ENCODE measurements at places on chromosomes 7 and 10.

DNA sequence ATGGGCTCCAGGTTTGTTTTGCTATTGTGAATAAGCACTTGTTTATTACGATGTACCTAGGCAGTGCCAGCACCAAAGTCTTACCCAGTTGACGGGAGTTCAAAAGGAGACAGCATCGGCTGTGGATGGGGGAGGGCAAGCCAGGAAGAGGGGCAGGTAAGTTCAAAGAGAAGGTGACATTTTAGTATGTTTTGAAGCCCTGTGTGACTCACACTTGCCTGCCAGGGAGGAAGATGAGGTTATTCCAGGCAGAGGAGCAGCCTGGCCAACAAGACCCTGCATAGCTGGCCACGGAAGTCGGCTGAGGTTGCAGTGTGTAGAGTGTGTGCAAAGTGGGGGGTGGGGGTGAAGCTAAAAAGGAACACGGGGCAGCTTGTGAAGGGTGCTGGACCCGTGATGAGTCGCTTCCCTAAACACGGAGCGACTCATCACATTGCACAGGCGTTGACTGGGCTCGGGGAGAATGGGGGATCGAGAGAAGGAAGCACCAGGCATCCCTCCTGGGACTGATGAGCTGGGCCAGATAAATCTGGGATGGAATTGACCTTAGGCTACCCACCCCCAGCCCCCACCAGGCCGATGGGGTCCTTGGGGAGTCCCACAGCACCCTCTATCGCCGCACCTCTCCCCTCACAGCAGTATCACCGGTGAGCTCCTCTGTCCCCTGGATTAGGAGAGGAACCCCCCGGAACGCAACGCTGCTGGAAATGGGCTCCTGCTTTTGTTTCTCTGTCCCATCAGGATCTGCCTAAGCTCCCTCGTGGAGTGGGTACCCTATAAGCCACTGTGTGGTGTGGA is 97.9 kb upstream of the IKZF1 start:
- H3K4me3 ChIP-seq = no peak overlapping the region
- H3K4me1 ChIP-seq = no peaks in the 10 kb centered on the region
- no peaks in the 10 kb centered on the region for H3K27me3 ChIP-seq
- H3K27ac ChIP-seq = no peak overlapping the region
- no peak for DNase-seq

- H3K4me3 ChIP-seq = no peak overlapping the region
- H3K4me1 ChIP-seq = no peaks in the 10 kb centered on the region
These were observed 32.5 kb upstream of the KNDC1 start for GRCh38 chr10:133127291-133128125.

DNA sequence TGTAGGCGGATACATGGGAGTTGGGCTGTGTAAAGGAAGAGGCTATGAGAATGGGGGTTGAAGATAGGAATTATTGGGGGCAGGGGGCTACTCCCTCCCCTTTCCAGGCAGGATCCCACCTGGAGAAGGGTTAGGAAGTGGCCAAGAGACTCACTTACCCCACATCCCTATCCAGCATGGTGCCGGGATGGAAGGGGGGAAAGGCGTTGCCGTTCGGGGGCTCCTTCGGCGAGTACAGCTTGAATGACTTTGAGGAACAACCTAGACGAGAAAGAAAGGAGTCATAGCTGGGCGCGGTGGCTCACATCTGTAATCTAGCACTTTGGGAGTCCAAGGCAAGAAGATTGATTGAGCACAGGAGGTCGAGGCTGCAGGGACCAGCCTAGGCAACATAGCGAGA is 8.9 kb downstream of the LDB1 start:
- no peak overlapping the region for H3K27ac ChIP-seq
- no peaks in the 10 kb centered on the region for H3K27me3 ChIP-seq
- H3K36me3 ChIP-seq = peaks cover 7% of the 10 kb centered on the region
- H3K4me3 ChIP-seq = no peak overlapping the region

GRCh38 chr7:151408839-151409666 is 785 bp downstream of the WDR86 start:
- no peak overlapping the region for H3K27ac ChIP-seq
- H3K27me3 ChIP-seq = peaks cover 3% of the 10 kb centered on the region
- H3K4me1 ChIP-seq = no peaks in the 10 kb centered on the region
- no peaks in the 10 kb centered on the region for H3K36me3 ChIP-seq

GRCh38 chr10:6980353-6980752 is 400.3 kb upstream of the PRKCQ start:
- H3K27me3 ChIP-seq = no peaks in the 10 kb centered on the region
- DNase-seq = no peak
- no peaks in the 10 kb centered on the region for H3K36me3 ChIP-seq
- H3K4me3 ChIP-seq = no peak overlapping the region
- H3K4me1 ChIP-seq = no peaks in the 10 kb centered on the region

GRCh38 chr10:91137822-91138221 is 82.6 kb upstream of the PCGF5 start:
- no peaks in the 10 kb centered on the region for H3K27me3 ChIP-seq
- no peak overlapping the region for H3K4me3 ChIP-seq
- peak; percentile 64 for DNase-seq
- no peaks in the 10 kb centered on the region for H3K4me1 ChIP-seq
- no peaks in the 10 kb centered on the region for H3K36me3 ChIP-seq
- H3K27ac ChIP-seq = no peak overlapping the region

DNA sequence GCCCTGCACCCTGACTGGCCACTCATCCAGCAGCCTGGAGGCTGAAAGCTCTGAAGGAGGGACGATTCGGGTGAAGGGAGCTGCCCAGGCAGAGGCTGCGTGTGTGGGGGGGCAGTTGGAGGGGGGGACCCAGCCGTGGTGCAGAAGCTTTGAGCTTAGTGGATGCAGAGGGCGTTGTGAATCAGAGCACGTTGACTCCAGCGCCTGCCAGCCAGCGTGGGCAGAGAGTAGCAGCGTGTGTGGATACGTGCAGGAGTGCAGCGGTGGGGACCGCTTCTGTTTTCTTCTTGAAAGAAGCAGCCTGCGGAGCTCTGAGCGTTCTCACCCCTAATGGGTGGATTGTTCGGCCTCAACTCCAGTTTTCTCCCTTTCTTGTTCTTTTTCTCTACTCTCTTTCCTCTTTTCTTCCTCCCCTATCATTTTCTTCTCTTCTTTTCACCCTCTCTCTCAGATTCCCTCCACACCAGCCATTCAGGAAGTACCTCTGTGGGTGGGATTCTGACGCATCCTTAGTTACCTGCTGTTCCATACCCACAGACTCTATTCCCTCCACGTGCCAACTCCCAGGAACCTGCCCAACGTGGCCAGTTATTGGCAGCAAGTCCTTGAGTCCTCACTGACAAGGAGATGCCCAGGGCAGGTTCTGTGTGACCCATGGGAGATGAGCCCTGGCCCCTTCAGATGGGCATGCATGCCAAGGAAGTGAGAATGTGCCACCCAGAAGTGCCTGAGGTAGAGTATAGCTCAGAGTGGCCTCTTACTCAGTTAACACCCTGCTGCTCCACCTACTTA is 47.4 kb downstream of the SORCS3 start:
- DNase-seq = no peak
- no peaks in the 10 kb centered on the region for H3K27me3 ChIP-seq
- no peaks in the 10 kb centered on the region for H3K4me1 ChIP-seq

DNA sequence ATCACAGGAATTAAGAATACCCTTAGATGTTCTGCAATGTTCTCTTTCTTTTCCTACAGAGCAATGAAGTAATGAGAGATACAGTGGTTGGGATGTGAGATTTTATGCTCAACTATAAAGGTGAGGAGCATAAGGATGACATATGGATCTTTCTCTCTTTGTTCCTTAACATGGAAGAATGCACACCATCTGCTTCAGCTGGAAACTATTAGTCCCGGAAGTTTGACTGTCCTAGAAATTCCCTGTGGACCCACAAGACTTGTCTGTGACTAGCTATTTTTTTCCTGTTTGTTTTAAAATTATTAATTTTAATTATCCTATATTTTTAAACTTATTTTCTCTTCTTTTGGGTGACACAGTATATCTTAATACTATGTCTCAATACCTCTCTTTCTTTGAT is 80.2 kb downstream of the DKK1 start:
- no peak for DNase-seq
- H3K27me3 ChIP-seq = no peaks in the 10 kb centered on the region
- H3K4me3 ChIP-seq = no peak overlapping the region
- H3K36me3 ChIP-seq = no peaks in the 10 kb centered on the region
- H3K27ac ChIP-seq = no peak overlapping the region

DNA sequence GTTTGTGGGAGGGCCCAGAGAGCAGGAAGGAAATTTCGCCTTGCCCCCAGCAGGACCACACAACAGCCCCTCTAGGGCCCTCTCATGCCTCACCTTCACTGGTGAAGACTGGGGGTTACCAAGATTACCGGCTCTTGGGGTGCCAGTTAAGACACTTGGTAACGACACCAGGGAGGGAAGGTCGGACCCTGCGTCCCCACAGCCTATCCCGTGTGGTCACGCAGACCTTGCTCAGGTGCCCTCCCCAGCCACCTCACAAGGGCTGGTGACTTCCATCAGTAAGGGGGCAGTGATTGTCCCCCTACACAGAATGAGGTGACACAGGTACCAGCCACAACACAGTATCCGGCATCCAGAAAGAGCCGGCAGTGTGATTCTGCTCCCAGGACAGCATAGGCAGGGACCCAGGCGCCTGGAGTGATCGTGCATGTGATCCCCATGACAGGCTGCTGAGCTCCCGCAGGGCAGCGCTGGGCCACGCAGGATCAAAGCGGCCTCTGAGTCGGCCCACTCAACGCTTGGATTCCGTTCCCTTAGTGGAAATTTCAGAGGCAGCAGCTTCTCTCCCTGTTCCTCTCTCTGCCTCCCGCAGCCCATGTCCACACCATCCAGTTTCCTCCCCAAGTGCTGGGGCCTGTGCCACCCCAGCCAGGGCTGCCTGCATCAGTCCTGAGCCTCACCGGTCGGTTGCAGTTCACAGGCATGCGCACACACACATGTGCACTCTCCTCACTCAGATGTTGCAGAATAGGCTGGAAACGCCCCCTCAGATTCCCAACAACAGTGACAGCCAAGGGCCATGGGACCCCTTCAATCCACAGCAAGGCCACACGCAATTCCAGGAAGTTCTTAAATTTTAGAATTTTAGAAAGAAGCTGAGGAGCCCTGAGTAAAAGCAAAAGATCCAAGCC is 35.8 kb downstream of the CAMK2B start:
- no peaks in the 10 kb centered on the region for H3K27me3 ChIP-seq
- no peak overlapping the region for H3K27ac ChIP-seq
- H3K4me3 ChIP-seq = no peak overlapping the region
- H3K36me3 ChIP-seq = no peaks in the 10 kb centered on the region
- H3K4me1 ChIP-seq = no peaks in the 10 kb centered on the region

GRCh38 chr10:76071653-76072365 is 640.4 kb downstream of the LRMDA start:
- no peaks in the 10 kb centered on the region for H3K27me3 ChIP-seq
- H3K4me1 ChIP-seq = no peaks in the 10 kb centered on the region
- no peak overlapping the region for H3K27ac ChIP-seq
- no peak for DNase-seq
- H3K4me3 ChIP-seq = no peak overlapping the region

DNA sequence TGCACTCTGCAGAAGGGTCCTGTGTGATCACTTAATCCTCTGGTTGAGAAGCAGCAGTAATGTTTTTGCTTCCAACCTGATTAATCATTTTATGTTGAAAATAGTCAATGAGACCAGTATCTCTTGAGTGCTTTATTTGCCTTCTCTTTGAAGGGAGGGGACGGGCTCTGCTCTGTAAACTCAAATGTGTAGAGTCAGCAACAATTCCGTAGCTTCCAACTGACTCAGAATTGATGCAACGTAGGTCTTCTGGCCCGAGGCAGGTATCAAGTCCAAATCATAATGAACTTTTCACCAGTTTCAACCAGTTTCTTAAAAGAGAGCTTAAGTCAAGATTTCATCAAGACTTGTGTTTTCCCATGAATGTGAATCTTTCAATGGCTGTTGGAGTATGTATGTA is 26.3 kb downstream of the GUSB start:
- no peak for DNase-seq
- H3K4me1 ChIP-seq = no peaks in the 10 kb centered on the region
- peaks cover 5% of the 10 kb centered on the region for H3K36me3 ChIP-seq
- H3K27ac ChIP-seq = no peak overlapping the region
- H3K4me3 ChIP-seq = no peak overlapping the region

- no peak for DNase-seq
- no peak overlapping the region for H3K4me3 ChIP-seq
- H3K36me3 ChIP-seq = peaks cover 37% of the 10 kb centered on the region
These were observed 120.3 kb upstream of the DIP2C start for GRCh38 chr10:809671-810350.

DNA sequence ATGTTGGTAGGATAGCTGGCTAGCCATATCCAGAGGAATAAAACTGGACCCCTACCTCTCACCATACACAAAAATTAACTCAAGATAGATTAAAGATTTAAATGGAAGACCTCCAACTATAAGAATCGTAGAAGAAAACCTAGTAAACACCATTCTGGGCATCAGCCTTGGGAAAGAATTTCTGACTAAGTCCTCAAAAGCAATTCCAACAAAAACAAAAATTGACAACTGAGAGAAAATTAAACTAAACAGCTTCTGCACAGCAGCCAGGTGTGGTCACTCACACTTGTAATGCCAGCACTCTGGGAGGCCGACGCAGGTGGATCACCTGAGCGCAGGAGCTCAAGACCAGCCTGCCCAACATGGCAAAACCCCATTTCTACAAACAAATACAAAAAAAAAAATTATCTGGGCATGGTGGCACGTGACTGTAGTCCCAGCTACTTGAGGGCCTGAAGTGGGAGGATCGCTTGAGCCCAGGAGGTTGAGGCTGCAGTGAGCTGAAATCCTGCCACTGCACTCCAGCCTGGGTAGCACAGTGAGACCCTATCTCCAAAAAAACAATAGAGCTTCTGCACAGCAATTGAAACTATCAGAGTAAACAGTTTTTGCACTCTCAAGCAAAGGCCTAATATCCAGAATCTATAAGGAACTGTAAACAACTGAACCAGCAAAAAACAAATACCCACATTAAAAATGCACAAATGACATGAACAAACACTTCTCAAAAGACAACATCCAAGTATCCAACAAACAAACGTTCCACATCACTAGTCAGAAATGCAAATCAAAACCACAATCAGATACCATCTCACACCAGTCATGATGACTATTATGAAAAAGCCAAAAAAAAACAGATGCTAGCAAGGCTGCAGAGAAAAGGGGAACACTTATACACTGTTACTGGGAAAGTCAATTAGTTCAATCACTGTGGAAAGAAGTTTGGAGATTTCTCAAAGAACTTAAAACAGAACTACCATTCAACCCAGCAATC is 4.8 kb downstream of the CRPPA start:
- no peak for DNase-seq
- no peaks in the 10 kb centered on the region for H3K36me3 ChIP-seq
- no peak overlapping the region for H3K4me3 ChIP-seq
- no peak overlapping the region for H3K27ac ChIP-seq
- no peaks in the 10 kb centered on the region for H3K4me1 ChIP-seq

DNA sequence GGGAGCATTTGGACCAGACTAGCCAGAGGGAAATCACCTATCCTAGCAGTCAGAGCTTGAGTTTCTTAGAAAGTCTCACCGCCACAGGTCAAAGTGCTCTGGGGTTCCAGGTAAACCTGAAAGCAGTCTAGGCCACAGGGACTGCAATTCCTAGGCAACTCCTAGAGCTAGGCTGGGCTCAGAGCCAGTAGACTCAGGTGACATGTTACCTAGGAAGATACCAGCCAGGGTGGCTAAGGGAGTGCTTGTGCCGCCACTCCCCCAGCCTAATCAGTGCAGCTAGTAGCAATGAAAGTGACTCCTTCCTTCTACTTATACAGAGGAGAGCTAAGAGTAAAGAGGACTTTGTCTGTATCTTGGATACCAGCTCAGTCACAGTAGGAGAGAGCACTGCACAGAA is 348.7 kb upstream of the HPS1 start:
- H3K27me3 ChIP-seq = no peaks in the 10 kb centered on the region
- H3K4me1 ChIP-seq = no peaks in the 10 kb centered on the region
- H3K4me3 ChIP-seq = no peak overlapping the region
- peak; percentile 61 for DNase-seq
- no peak overlapping the region for H3K27ac ChIP-seq
- H3K36me3 ChIP-seq = no peaks in the 10 kb centered on the region

GRCh38 chr7:143882020-143882603 is 19.9 kb downstream of the TCAF1 start:
- peak overlapping the region; percentile 47 for H3K27ac ChIP-seq
- peak overlapping the region; percentile 29 for H3K4me3 ChIP-seq
- no peaks in the 10 kb centered on the region for H3K4me1 ChIP-seq
